ENCODE measurements at places on chromosomes 7 and 10. TPM values are rescaled to one million over a fixed set of nuclear protein-coding genes. Genes with fewer than 3 reads are reported as not detected.

Gene HTR7
- total RNA-seq, result 0.13 TPM

Gene FBXL13
- 0.41 TPM for total RNA-seq

Gene CYP3A5
- total RNA-seq, result 1.9 TPM

Gene CNTNAP2
- total RNA-seq, result not detected

Gene GIMAP8
- total RNA-seq, result not detected

Gene FGFBP3
- 2.2 TPM for total RNA-seq

Gene SPDYE5
- not detected for total RNA-seq

Gene MMD2
- not detected for total RNA-seq

Gene DDC
- total RNA-seq, result 1.7 TPM

Gene NCF1
- 0.13 TPM for total RNA-seq

All from A549 treated with Mapracorat at 1 μM for 4 hours (cell line).